ENCODE measurements at places on chromosomes 5 and 9.

DNA sequence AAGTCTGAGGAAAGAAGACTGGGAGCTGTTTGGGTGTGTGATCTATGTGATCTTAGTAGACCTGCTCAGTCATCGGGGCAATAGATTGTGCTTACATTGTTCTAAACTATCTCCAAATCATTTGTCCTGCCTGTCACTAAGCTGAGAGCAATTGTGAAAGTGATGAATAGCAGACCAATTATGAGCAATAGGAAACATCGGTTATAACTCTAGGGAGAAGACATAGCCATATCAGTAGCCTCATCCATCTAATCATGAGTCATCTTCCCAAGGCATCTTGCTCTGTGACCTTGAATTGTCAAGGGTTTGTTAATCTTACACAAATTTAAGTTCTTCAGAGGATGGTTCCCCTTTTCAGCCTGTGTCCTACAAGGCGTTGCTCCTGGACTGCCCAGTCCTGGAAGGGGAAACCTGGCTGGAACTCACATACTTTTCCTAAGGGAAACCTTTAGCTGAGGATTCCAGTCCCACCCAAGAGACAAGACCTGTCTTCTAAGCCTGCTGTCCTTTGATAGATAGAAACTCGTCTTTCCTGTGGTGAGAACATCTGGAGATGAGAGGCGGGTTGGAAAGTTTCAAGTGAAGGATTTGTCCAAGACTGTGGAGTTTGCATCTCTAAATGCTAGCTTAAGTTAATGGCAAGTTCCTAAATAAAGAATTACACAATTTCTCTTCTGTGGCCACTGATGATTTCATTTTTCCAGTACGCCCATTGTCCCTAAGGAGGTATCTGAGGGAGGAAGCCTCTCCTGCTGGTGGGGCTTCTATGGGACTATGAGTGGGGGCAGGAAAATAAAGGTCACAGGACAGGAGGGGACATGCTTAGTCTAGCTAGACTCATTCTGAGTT lies 53.9 kb upstream of the TRIM32 start:
- DNase-seq: peak; percentile 67

- no peak for DNase-seq
These were observed 3.3 kb downstream of the ENHO start for GRCh38 chr9:34519321-34520020.

- peak; percentile 17 for DNase-seq
These were observed 16.8 kb downstream of the SCAMP1 start for GRCh38 chr5:78377056-78377717.

DNA sequence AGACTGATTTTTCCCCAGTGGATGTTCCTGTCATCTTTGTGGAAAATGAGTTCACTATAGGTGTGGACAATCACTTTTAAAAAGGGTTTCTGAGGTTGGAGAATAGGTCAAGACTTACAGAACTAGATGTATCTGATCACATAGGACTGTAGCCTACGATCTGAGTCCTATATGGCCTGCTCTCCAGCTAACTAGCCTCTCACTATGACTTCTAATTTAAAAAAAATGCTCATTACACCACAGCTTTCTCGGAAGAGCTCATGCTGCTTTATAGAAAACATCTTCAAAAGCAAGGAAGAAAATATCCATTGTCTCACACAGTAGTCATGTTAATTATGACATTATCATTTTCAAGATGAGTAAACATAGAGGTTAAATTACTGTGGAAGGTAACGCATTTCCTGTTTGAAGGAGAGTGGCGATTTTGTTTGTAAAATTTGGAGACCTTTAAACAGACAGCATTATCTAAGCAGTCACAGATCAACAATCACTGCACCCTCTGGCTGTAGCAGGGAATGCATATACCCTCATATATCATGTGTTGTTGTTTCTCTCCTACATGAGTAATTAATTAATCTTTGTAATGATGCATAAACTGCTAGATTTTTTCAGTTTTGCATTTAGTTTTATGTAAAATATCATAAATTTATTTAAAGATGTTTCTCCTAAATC lies 573.7 kb downstream of the GABRG2 start:
- no peak for DNase-seq

GRCh38 chr5:101977729-101978345 lies 318.2 kb downstream of the SLCO4C1 start:
- peak; percentile 35 for DNase-seq

- DNase-seq: no peak
These were observed 101.8 kb downstream of the TLE4 start for GRCh38 chr9:79673614-79674013.

GRCh38 chr5:4572311-4573100 lies 567.6 kb upstream of the ADAMTS16 start:
- DNase-seq: peak; percentile 29

DNA sequence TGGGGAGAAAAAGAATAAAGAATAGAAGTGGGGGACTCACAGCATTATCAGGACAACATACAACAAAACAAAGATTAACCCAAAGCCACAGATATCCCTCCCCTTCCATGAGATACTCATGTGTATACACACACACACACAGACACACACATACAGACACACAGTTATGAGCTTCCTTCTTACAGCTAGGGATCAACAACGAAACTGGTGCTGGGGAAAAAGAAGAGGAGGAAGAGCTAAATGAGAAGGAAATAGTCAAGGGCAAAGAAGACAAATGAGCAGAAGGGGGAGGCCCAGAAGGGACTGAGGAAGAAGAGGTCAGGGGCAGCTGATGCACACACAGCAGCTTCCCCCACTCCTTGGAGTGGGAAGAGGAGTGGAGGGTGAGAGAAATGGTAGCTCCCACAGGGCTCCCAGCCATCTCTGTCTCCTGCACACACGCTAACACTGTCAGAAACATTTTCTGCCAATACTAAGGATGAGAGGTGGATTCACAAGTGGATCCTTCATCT lies 66.2 kb downstream of the SIL1 start:
- no peak for DNase-seq

DNA sequence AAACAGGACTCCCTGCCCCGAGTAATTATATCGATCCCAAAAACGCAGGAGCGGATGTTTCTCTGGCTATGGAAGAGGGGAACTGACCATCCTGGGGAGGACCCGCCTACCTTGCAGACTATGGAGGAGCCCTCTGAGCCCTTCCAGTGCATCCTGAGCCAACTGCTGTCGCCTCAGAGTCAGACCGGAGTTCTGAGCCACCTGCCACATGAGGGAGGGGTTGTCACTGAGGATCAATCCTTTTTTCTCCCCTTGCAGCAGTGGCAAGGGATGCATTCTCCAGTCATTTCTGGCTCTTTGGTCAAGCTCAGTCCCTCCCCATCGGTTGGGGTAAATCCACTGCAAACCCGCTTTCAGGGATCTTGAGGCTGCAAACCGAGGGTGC lies 709 bp downstream of the FANCG start:
- no peak for DNase-seq

GRCh38 chr5:60719329-60719728 lies 19.4 kb upstream of the DEPDC1B start:
- DNase-seq: no peak

DNA sequence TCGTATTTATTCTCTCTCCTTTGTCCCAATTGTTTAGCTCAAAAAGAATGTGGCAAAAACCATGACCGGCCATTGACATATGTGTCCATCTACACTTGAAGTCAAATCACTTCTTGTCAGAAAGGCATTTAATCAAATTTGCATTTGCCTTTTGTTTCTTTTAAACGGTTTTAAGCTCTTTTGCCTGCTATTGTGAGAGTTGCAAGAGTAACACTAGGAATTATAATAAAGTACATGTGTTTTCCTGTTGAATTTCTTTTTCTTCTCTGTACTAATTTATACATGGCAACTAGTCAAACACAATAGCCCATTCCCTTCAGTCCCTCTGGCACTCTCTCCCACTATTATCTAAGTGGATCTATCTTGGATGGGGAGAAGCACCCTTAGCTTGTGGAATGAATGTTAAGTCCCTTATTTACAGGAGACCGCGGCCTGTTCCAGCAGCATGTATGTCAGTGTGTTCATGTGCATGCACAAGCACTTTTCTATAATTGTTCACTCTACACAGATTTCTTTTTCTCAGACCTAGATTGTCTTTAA lies 3.2 kb downstream of the ADAMTSL1 start:
- no peak for DNase-seq

GRCh38 chr5:11757661-11758060 lies 146.6 kb downstream of the CTNND2 start:
- no peak for DNase-seq

DNA sequence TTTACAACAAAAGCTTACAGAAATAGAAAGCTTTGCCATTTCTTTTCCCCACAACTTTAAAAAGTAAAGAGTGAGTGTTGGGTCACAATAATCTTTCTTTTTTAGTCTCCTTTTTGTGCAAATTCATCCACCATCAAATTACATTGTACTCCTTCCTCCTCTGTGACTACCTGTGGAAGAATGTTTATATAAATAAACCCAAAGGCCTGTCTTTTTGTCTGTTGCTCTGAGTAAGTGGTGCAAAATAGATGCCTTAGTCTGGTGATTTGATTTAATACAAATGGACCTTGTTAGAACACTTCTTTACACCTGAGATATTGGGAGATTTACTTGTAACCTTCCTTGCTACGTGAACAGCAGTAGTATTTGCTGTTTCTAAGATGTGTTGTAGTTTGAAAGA lies 53.5 kb upstream of the TAF11L2 start:
- DNase-seq: no peak

DNA sequence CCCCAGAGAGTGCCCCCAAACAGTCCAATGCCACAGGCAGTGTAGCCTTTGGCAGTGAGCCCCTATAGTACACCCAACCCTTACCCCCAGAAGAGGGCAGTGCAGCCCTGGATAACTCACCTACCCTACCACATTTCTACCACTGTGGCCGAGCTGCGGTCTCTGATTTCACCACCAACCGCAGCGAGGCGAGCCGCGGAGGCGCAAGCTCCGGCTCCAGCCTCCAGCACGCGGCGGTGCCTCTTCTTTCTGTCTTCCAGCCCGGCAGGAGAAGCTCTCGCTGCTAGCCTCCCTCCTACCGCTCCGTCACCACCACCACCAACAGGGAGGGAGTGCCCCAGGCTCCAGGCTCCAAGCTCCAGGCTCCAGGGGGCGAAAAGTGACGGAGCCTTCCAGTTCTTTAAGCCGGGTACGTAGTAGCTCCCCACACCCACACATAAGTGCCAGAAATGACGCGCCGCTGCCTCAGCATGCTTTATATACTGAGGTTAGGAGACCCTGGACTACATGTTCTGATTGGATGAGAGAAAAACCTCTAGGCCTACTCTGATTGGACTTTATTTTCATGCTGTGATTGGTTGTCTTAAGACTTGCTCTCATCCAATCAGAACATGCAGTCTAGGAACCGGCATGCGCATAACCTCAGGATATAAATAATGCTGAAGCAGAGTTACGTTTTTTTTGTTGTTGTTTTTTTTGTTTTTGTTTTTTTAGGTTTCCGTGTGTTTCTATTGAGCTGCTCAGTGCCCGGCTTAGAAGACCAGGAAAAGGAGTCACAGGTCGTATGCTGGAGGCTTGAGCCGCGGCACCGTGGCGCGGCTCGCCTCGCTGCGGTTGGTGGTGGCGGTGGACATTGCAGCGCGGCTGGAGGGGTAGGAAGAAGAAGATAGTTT lies at the start of gene PCAT7:
TSS of gene PCAT7 (plus strand) at position 645 of the 893 bp plus-strand sequence.
- DNase-seq: peak; percentile 45

- DNase-seq: no peak
These were observed 17.8 kb downstream of the HABP4 start for GRCh38 chr9:96467784-96468183.

DNA sequence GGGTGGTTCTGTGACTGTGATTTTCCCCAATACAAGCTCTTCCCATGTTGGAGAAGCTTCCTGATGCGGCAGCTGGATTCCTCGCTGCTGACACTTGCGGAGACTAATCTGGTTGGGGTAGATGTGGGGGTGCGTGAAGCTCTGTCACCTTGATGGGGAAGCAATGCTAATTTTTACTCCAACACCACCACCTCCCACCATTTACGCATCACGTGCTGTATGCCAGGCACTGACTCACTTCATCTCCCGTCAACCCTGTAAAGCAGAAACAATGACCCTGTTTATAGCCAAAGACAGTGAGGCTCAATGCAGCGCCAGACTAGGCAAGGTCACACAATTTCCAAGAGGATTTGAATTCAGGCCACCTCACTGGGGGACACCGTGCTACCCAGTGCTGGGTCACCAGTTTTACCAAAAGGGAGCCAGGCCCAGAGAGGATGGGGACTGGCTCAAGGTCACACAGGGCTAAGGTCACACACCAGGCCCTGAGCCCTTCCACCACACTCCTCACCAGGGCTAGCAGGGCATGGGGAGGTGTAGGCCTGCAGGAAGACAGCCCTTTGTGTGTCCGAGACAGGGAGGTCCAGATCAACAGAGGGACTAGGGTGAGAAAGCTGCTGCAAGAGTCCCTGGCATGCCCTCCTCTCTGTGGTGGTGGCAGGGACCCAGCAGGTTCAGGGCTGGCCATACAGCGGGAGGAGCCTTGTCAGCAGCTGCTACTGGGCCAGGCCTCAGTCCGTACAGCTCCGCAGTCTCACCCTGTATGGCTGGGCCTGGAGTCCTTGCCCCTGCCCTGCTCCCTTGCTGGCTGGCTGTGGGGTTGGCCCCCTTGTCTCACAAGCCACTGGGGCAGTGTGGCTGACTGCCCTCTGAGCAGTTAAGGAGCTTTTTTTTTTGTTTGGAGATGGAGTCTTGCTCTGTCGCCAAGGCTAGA lies 3.3 kb downstream of the STKLD1 start:
- no peak for DNase-seq

DNA sequence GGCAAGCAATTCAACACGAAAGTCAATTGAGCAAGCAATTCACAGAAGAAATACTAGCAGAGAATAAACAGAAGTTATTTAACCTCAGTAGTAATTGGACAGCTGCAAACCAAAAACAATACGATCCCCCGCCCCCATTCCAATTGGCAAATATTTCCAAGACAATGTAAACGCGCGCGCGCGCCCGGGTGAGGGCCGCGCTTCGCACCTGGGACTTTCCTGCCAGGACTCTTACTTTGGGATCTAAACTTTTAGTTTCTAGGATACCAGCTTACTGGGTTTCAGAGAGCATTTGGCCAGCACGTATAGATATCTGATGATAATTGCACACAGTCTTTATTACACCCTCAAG lies 8.6 kb downstream of the RUFY1 start:
- DNase-seq: peak; percentile 25

DNA sequence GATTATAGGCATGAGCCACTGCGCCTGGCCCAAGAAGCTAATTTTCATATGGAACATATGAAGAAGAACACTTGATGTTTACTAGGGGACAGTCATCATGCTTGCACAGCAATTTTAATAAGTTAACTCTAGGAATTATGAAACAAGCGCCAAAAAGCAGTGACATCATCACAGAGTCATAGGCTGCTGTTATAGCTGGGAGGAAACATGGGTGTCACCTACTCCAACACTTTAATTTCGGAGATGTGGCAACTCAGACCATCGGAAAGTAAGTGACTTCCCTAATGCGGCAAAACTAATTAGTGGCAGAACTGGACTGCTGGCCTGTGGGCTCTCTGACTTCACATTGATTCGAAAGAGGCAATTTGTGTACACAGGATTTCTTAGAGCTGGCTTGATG lies 38.1 kb upstream of the EQTN start:
- no peak for DNase-seq

All from AG10803 (cell line).